ENCODE measurements at places on chromosomes 11 and 22.

DNA sequence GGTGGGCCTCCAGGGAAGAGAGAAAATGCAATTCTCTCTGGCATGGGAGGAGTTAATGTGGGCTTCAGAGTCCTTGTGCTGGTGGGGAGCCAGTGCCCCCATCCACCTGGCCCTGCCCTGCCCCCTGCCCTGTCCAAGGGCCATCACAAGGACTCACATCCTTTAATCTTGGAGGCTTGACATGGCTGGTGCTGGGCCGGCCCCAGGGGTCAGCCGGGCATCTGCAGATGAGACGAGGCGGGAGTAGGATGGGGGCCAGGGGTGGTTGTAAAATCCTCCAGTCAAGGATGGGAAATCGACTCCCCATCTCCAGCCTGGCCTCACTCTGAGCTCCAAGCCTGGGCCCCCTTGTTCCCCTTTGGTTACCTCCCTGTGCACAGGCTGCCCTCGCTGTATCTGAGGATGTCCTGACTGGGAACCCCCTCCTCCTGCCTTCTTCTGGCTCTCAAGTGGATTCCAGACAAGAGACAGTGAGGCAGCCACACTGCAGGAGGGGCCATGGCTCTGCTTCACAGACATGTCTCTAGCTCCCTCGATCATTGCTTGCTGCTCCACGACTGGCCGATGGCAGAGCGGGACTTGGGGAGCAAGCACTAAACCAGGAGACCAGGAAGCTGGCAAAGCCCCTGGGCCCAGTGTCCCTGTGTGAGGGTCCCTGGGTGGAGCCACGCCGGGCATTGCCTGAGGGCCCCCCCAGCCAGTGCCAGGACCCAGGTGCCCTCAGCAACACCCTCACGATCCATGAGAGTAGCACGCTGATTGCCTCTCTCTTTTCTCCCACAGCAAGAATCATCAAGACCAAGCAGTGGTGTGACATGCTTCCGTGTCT lies 1120.5 kb downstream of the BRD1 start:
- no peak for DNase-seq

DNA sequence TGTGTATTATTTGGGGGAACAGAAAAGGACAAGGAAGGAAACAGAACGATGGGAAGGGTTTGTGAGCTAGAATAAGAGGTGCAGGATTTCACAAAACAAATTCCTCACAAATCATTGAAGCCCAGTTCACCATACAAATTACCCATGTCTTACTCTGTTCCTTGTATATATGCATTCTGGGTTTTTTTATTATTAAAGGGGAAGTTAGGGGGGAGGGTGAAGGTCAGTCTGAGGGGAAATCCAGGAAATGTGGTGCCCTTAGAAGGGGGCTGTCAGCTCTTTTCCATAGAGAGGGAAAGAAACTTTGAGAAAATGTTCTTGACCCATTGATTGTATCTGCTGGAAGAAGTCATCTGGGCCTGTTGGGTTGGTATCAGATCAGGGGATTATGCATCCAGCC lies 90.8 kb downstream of the RNF169 start:
- no peak for DNase-seq

GRCh38 chr11:126817523-126818450 lies 182.8 kb downstream of the KIRREL3 start:
- no peak for DNase-seq

- DNase-seq, result peak; percentile 90
Observed at GRCh38 chr11:128422576-128423370, 164.6 kb downstream of the ETS1 start.

DNA sequence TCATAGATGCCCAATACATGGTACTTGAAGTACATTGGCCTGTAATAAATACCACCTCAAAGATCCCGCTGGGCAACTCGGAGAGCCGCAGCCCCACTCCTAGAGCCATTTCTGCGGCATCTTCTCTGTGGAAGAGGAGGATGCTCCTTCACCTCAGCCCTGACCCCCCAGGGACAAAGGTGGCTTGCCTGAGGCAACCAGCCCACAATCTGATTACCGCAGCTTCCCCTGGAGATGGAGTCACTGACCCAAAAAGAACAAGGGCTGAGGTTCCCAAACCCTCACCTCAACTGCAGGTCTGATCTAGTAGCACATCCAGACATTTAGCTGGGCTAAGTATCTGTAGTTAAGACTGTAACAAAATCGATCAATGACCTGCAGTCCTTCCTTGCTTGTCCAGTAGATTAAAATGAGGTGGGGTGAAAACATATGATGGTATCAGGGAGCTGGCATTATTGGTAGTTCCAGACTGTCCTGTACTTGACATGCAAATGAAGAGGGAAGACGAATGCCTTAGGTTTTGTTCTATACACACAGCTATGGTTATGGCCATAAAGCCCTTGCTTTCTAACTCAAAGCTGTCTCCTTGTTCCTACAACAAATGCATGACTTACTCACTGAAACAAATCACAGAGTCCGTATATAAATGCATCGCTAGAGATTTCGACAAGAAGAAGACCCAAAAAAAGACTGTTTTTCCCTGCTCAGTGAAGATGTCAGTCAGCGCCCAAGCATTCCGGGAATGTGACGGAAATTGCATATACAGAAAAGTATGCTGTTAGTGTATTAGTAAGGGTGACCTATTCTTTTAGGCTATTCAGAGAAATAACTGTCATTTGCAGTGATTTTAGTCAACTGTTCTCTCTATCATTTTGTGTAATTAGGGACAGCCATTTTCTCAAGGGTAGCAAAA lies 33.7 kb downstream of the C11orf71 start:
- DNase-seq, result no peak

DNA sequence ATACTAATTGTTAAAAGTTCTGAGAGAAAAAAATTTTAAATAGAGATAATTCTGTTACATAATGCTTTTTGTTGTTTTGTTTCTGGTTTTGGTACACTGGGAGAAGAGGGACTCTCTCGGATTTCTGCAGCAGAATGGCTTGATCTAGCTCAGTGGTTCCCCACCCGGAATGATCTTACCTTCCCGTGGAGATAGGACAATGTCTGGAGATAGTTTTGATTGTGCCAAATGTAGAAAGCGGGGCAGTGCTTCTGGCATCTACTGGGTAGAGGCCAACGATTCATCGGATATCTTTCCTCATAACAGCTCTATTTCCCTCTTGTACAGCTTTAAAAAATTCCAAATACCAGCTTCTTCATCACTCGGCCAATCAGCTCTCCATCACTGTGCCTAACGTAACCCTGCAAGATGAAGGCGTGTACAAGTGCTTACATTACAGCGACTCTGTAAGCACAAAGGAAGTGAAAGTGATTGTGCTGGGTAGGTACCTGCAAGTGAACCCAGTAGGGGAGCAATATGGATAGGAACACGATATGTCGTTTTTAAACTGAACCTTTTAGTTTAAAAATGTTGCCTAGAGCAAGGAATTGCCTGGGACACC lies 13.2 kb downstream of the CRTAM start:
- DNase-seq, result no peak

GRCh38 chr22:25111579-25112517 lies 87.8 kb upstream of the CRYBB3 start:
- DNase-seq, result peak; percentile 70

- DNase-seq, result no peak
Observed at GRCh38 chr11:85423316-85423715, 203.8 kb downstream of the DLG2 start.

DNA sequence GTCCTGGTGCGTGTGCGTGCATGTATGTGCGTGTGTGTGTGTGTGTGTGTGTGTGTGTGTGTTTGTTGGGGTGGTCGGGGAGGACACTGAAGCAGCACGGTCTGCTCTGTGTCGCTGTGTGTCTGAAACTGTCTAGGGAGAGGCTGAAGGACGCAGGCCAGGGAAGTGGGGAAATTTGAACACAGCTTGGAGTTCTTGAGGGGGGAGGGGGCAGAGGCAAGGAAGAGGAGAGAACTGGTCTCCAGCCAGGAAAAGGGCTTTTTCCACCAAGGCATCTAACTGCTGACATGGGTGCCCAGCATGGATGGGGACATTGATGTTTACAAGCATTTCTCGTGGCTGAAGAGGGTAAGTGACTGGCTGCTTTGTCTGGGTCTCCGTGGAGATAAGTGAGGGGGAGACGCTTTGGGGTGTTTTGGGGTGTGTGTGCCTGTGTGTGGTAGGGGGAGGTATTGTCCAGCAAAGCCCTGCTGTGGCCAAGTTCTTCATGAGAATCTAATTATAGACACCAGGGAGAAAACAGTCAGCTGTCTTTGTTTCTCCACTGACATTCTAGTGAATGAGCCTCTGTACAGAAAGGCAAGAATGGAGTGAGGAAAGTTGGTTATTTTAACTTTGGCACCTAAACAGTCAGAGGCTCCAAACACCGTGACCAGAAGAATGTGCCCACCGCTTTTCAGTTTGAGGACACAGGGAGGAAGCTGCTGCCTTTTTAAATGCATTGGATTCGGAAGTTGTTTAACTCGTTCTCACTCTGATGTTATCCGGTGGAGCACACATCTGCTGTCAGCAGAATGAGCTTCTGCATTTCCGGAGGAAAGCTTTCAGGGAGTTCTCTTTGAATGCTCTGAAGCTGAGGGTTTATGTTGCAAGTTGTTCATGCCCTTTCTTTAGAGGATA lies 63.7 kb downstream of the PPFIBP2 start:
- no peak for DNase-seq

GRCh38 chr11:106228996-106229395 lies 151.5 kb downstream of the AASDHPPT start:
- no peak for DNase-seq

DNA sequence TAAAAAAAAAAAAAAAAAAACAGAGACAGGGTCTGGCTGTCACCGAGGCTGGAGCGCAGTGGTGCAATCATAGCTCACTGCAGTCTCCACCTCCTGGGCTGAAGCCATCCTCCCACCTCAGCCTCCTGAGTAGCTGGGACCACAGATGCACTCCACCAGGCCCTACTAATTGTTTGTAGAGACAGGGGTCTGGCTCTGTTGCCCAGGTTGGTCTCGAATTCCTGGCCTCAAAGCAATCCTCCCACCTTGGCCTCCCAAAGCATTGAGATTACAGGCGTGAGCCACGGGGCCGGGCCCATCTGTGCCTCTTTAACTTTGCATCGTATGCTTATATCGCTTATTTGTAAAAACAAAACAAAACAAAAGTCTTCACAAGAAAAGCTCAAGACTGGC lies 3.1 kb downstream of the CPT1A start:
- peak; percentile 56 for DNase-seq

GRCh38 chr22:36467946-36468345 lies 13.5 kb downstream of the TXN2 start:
- DNase-seq, result no peak

Data from activated T-cell treated with anti-CD3 and anti-CD28 coated beads, Interleukin-2, amount 50 U/mL, for 24 hours (primary cell).